ENCODE measurements at places on chromosomes 1 and 21.

DNA sequence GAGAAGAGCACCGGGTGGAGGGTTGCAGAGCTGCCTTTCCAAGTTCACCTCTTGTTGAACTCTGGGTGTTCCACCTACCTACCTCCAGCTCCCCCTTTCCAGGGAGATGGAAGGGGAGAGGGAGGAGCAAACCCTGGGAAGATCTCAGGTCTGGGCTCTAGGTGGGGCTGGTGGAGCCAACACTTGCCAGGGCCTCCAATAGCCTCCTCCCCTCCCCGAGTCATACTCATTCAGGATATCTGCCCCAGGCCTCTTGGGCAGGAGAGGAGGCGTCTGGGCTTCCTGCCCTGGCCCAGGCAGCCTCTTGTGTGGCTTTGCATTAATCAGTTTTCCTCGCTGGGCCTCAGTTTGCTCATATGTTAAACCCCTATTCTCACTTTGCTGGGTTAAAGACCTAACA is 13.4 kb downstream of the RAP1GAP start:
- DNase-seq, result no peak

GRCh38 chr21:26116456-26117011 is 54.0 kb downstream of the APP start:
- no peak for DNase-seq

- DNase-seq, result no peak
Observed at GRCh38 chr1:68210829-68211228, 21.5 kb downstream of the WLS start.

DNA sequence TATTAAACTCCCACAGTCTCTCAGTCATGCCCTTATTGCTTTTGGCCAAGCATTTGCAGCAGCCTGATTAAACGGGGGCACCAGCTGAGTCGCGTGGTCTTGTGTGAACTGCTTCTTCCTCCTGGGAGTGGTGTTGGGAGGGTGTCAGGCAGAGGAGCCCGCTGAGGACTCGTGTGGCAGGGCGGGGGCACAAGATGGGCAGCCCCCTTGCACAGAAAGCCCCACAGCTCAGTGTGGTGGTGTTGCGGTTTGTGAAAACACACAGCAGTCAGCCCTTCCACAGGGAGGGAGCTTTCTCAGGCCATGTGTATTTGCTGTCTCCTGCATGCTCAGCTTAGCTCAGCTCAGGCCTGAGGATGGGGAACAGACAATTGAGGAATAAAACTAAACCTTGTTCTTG is 22.4 kb downstream of the PEX14 start:
- no peak for DNase-seq

DNA sequence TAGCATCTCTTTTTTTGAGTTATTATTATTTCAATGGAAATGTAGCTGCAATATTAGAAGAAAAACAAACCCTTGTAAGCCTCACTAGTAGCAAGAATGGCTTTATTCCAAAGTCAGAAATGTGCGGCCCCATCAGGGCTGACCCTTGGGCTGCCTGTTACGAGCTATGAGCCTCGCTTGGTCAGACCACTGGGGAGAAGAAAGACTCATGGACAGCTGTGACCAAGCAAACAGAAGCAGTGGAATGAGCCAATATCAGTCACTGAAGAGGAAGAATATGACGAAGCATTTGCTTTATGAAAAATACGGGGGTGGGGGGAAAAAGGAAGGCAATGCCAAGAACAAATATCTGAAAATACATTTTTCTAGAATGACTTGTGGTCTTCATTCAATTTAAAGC is 504.5 kb downstream of the LMO4 start:
- DNase-seq, result no peak

- DNase-seq, result no peak
Observed at GRCh38 chr21:45283611-45284455, 3.9 kb downstream of the POFUT2 start.

- DNase-seq, result no peak
Observed at GRCh38 chr1:41390166-41390565, 28.9 kb downstream of the FOXO6 start.

GRCh38 chr1:83641796-83642443 is 357.0 kb downstream of the TTLL7 start:
- no peak for DNase-seq

- DNase-seq, result peak; percentile 18
Observed at GRCh38 chr1:197619008-197619640, 156.2 kb downstream of the DENND1B start.

DNA sequence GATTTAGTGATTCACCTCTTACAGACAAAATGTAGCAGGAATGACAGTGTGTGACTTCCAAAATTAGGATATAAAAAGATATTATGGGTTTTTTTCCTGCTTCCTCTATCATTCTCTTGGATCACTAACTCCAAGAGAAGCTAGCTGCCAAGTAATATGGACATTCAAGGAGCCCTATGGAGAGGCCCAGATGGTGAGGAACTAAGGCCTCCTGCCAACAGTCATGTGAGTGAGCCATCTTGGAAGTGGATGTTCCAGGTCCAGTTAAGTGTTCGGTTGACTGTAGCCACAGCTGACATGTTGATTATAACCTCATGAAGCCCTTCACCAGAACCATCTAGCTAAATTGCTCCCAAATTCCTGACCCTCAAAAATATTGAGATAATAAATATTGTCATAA is 38.8 kb downstream of the CD160 start:
- no peak for DNase-seq

GRCh38 chr1:101769520-101769919 is 227.2 kb downstream of the OLFM3 start:
- DNase-seq, result no peak

DNA sequence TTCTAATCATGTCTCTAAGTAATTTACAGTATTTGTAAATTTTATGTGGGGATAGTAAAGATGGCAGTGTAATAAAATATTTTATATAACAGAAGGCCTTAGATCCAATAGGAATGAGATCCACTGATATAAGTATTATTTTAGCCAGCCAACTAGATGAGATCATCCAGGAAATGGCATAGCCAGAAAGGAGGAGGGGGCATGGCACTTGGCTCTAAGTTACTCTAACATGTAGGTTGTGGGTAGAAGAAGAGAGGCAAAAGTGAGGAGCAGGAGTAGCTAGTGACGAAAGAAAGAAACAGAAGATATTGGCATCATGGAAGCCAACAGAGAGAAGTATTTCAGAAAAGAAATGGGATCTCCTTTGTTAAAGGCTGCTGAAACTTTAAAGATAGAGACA is 426.1 kb downstream of the PTPRC start:
- no peak for DNase-seq

DNA sequence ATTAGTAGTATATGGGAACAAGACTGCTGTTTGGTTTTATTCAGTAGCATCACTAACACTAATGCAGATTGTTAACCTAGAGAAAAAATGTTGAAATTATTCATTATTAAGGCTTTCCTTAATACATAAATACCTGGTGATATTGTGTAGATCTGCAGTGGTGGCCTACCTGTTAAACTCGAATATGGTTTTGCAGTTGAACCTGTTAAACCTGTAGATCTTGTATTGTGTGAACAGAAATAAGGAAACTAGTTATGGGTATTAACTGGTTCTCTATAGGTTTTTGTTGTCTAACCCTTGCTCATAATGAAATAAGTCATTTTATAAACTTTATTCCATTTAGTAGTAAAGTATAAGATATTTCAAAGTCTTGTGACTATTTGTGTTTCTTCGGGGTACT is 23.9 kb downstream of the PKN2 start:
- no peak for DNase-seq

DNA sequence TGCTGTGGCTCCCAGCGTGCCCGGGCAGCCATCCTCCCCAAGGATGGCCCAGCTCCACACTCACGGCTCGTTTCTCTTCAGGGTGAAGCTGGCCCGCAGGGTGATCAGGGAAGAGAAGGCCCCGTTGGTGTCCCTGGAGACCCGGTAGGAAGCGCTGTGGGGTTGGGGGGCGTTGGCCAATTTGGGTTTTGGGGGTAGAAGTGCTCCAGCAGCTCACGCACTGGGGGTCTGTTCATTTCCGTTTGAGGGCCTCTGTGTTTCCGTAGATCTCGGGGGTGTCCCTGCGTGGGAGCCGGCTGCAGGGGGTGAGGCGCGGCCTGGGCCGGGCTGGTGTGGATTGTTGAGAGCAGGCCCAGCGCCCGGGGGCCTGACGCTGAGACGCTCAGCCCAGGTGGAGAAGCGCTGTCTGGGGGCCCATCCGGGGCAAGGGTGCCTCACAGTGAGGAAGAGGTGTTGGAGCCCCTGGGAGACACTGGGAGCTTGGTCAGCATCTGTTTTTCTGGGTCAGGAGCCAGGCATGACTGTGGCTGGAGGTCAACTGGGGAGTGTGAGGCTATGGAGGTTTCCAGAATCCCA is 12.6 kb downstream of the COL6A1 start:
- DNase-seq, result no peak

DNA sequence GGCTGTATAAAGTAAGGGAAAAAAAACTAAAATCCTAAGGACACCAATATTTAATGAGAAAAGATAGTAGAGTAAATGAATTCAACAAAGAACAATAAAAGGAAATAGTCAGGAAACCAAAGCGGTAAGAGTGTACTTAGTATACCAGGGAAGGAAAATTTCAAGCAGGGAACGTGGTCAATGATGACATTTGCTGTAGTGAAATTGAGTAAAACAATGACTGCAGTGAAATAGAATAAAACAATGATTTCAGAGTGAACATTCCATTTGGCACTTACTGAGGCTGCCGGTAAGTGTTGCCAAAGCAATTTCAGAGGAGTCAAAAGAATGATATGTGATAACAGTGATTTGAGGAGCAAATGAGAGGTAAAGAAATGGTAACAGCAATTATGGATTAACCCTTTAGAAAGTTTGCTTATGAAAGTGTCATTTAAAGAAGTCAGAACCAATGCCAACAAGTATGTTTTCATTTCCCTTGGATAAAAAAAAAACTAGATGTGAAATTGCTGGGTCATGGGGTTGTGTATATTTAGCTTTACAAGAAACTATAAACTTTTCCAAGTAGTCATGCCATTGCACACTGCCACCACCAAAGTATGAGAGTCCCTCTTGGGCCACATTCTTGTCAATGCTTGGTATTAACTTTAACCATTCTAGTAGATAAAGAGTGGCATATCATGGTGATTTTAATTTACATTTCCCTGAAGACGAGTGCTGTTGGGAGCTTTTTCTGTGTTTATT is 50.5 kb downstream of the VCAM1 start:
- no peak for DNase-seq

DNA sequence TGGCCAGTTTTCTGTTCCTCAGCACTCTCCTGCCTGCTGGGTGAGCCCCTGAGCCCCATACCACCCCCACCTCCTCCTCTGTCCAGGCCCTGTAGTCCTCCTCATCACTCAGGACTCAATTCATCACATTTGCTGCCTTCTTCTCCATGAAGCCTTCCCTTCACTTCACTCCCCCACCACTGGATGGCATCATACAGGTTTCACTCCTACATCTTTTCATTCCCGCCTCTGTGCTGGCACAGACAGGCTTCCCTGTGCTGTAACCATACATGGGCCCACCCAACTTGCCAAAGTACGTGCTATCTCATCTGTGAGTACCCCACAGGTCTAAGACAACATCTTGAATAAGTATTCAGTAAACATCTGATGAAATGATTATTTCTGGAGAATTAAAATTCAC is 56.9 kb downstream of the SLC45A1 start:
- no peak for DNase-seq

DNA sequence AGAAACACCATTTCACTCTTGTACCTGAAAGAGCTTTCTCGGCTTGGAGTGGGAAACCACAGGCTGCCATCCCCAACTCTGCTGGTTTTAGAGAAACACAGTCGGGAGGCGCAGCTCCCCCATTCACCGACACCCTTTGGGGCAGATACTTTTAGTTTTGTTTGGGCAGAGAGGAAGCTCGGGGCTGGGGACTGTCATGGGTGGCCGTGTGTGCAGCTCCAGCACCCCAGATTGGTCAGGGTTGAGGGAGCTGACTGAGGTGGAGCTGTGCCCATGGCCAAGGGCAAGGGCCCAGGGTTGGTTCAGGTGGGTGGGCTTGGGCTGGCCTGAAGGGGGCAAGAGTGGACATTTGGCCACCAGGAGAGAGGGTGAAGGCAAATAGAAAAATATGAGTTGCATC is 163.1 kb downstream of the DYRK1A start:
- no peak for DNase-seq

DNA sequence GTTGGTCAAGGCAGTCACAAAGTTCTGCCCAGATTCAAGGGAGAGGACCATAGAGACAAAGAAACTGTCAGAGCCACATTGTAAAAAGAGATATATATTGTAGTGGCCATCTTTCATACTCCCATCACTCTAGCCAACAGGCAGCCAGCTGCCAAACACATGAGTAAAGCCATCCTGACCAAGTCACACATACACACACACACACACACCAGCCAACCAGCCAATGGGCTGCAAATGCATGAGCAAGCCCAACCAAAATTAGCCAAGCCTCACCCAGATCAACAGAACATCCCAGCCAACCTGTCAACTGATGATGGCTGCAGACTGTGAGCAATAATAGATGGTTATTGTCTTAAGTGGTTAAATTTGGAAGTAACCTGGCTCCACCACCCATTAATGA is 120.7 kb downstream of the SEC16B start:
- DNase-seq, result no peak

DNA sequence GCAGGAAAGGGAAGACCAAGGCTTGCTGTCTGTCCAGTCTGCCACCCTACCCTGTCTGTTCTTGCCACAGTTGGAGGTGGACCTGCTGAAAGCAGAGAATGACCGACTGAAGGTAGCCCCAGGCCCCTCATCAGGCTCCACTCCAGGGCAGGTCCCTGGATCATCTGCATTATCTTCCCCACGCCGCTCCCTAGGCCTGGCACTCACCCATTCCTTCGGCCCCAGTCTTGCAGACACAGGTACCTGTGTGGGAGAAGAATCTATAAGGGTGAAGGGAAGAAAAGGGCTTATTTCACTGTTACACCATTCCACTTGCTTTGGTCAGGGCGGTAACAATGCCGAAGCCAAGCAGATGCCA is 20.3 kb upstream of the IPO9 start:
- DNase-seq, result no peak

- no peak for DNase-seq
Observed at GRCh38 chr1:26404641-26405040, 6.0 kb upstream of the LIN28A start.

DNA sequence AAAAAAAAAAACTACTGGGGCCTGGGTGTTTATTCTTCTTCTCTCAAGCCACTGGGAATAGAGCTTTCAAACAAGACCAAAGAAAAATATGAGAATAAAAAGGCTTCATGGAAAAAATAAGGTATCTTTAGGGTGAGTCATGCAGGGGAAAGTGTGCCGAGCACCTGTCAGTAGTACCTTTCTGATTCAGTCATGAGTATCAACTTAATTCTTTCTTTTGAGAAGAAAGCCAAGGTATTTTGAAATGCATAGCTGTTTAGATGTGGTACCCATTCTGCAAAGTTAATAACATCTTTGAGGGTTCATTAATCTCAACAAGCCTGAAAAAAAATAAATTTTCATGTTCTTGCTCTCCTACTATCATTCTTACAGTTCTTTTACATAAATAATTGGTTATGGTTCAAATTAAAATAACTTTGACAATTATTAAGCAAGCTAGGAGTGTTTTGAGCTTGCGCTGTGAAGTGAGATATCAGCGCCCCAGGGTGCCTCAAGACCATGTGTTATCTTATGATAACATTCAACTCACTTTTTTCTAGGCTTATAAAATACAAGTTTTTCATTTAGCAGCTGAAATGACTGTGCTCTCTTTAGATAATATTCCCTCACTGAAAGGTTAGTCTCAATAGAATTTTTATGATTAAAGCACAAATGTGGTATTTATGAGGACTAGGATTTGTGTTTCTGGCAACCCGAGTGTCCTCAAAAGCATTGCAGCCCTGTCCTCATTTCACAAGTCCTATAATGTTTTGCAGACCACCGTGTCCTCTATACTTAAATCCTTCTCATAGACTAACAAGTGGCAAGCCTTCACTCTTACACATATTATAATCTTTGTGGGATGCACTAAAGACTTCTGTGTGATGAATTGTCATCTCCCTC is 138.6 kb downstream of the SLC44A5 start:
- no peak for DNase-seq
